Large intestine (tissue), 12 donors: ENCODE measurements at places on chromosomes 11 and 22.
A peak's percentile ranks its signal among the peaks of the same experiment; 100 is the strongest.

GRCh38 chr11:76690736-76691135 is 20.2 kb upstream of the LRRC32 start:
- H3K4me3 ChIP-seq, result no peak overlapping the region
- H3K36me3 ChIP-seq, result no peaks in the 10 kb centered on the region
- no peaks in the 10 kb centered on the region for H3K4me1 ChIP-seq
- DNase-seq, result no peak
- H3K27ac ChIP-seq, result no peak overlapping the region

GRCh38 chr22:47837703-47838102 is 1075.3 kb downstream of the TBC1D22A start:
- H3K36me3 ChIP-seq, result no peaks in the 10 kb centered on the region
- no peak for DNase-seq
- H3K4me1 ChIP-seq, result no peaks in the 10 kb centered on the region
- no peak overlapping the region for H3K27ac ChIP-seq
- H3K27me3 ChIP-seq, result no peaks in the 10 kb centered on the region
- no peak overlapping the region for H3K4me3 ChIP-seq

GRCh38 chr11:129425214-129425613 is 49.6 kb downstream of the BARX2 start:
- no peak overlapping the region for H3K4me3 ChIP-seq
- no peak for DNase-seq
- no peaks in the 10 kb centered on the region for H3K36me3 ChIP-seq

DNA sequence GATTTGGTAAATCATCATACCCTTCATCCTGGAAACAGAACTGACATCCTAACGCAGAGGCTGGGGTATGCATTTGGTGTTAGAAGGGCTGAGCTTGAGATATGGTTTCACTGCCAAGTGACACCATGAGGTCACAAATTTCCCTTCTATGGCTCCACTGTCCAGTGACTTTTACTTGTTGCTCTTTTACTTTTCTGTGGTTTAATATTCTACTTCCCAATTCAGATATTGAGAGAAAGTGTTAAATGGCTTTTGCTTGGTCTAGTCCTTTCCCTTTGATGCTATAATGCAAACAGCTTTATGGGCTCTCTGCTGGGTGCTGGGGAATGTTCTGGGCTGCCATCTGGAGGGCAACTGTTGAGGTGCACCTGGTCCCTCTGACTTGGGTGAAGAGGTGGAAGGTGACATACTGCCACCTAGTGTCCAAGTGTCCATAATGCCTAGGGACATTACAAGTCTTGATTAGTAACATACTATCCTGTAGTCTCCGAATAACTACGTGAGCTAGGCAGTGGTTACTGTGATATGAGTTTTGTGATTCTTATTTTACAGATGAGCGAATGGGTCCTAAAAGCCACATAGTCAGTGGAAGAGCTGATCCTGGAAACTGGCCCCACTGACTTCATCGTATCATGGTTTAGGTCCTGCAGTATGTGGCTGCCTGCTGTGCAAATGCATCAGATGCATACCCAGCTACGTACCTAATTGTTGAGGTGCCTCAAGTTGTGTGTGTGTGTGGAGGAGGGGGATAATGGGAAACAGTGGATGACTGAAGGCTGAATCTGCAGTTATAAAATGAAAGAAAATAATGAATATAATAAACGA is 149.1 kb upstream of the RAG2 start:
- H3K4me3 ChIP-seq, result no peak overlapping the region
- H3K27ac ChIP-seq, result no peak overlapping the region
- H3K36me3 ChIP-seq, result no peaks in the 10 kb centered on the region
- DNase-seq, result peak; percentile 79

GRCh38 chr11:69132301-69132670 is 23.4 kb upstream of the SMIM38 start:
- DNase-seq, result no peak
- no peaks in the 10 kb centered on the region for H3K36me3 ChIP-seq
- H3K27me3 ChIP-seq, result no peaks in the 10 kb centered on the region

GRCh38 chr11:130146796-130147195 is 12.8 kb upstream of the ST14 start:
- H3K27me3 ChIP-seq, result no peaks in the 10 kb centered on the region
- H3K36me3 ChIP-seq, result peaks cover 25% of the 10 kb centered on the region
